Right renal pelvis (tissue), 4 donors: ENCODE measurements at places on chromosomes 12 and 14.
A peak's percentile ranks its signal among the peaks of the same experiment; 100 is the strongest.

GRCh38 chr12:80059875-80060274 is 39.5 kb upstream of the OTOGL start:
- DNase-seq = no peak

GRCh38 chr14:52917735-52918134 is 33.1 kb downstream of the FERMT2 start:
- DNase-seq = no peak

DNA sequence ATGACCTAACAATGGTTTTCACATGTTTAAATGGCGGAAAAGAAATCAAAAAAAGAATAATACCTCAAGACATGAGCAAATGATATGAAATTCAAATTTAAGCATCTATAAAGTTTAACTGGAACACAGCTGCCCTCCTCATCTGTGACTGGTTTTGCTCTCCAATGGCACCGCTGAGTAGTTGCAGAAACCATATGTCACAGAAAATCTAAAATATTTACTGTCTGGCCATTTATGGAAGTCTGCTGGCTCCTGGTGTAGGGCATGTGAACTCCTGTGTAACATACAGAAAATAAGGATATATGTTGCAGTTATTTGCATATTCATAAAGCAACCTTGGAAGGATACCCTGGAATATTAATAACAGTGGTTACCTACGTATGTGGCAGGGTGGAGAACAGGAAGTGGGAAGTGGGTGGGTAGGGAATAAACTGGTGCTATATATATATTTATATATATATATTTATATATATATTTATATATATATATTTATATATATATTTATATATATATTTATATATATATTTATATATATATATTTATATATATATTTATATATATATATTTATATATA is 48.4 kb downstream of the LTBP2 start:
- no peak for DNase-seq

DNA sequence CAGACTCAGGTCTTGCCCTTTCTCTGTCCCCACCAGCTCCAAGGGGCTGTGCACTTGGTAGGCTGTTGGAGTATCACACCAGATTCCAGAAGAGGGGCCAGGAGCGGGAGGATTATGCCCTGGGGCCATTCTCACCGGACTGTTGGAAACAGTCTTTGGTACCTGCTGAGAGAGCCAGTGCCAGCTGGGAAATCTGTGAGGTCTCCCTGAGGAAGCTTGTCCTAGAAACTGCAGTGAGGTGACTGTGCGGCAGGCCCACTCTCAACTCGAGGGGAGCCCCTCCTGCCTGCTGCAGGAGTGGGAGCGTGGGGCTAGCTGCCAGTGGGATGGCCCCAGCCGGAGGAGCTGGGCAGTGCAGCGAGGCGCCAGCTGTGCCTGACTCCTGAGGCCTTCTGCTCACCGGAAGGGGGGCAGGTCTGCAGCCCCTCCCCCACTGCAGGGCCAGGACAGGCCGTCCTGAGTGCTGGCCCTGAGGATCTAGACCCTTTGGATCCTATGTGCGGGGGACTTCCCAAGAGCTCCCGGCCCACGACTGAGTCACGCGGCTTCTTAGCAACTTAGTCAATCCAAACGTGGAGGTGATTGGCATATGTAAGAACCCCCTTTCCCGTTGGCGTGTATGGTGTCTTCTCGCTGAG is 295.2 kb downstream of the CACNA1C start:
- no peak for DNase-seq

- DNase-seq = no peak
Measured at GRCh38 chr14:99271951-99272631, at the start of gene BCL11B. TSS of gene BCL11B (minus strand) at chr14:99272197. CDS start at chr14:99271218, 979 bp downstream.

DNA sequence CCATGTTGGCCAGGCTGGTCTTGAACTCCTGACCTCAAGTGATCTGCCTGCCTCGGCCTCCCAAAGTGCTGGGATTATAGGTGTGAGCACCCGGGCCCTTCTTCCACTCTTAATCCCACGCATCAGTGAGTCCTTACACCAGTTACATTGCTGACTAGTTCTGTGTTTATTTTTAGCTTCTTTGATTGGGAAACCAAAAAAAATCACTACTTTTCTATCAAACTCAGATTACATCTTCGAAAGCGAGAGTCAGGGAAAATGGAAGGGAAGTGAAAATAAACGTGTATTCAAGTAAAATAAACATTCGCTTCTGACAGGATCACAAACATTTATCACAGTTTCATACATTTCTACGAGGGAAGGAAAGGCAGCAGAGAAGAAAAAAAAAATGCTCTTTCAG is 32.2 kb downstream of the FGD6 start:
- DNase-seq = no peak

- no peak for DNase-seq
Measured at GRCh38 chr14:72549854-72550253, 344.0 kb downstream of the DPF3 start.

GRCh38 chr12:92332552-92332951 is 186.9 kb upstream of the BTG1 start:
- no peak for DNase-seq

GRCh38 chr12:112842441-112842840 is 50.9 kb downstream of the RPH3A start:
- no peak for DNase-seq

- no peak for DNase-seq
Measured at GRCh38 chr12:38664661-38665269, 240.6 kb downstream of the CPNE8 start.

GRCh38 chr12:14884458-14884878 is 1.2 kb downstream of the MGP start:
- no peak for DNase-seq

- no peak for DNase-seq
Measured at GRCh38 chr14:102902086-102902485, 20.4 kb upstream of the AMN start.

GRCh38 chr12:102474438-102475064 is 5.8 kb downstream of the IGF1 start:
- DNase-seq = no peak

- DNase-seq = no peak
Measured at GRCh38 chr12:79524507-79525148, 166.1 kb downstream of the PAWR start.

- no peak for DNase-seq
Measured at GRCh38 chr12:68367903-68368302, 35.7 kb upstream of the MDM1 start.

- DNase-seq = no peak
Measured at GRCh38 chr12:68665016-68665569, 21.7 kb upstream of the NUP107 start.

GRCh38 chr12:94948232-94948810 is 55.2 kb downstream of the NDUFA12 start:
- no peak for DNase-seq

GRCh38 chr12:33323823-33324222 is 115.8 kb downstream of the SYT10 start:
- DNase-seq = no peak

DNA sequence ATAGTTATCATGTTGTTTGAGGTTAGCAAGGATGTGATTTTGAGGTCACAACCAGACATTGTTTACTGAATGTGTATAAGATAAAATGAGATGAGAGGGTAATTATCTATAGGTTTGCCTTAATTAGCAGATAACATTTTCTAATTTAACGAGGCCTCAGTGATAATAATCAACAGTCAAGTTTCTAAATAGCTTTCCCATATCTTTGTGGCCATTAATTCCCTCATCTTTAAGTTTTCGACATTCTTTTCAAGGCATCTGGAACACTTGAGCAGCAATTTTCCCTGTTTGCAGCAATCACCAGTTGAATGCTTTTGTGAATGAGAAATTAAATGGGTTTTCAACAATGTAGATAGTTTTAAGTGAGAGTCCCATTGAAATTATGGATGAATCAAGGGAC is 304.1 kb downstream of the SYT1 start:
- no peak for DNase-seq

GRCh38 chr14:76311079-76311758 is 64.7 kb upstream of the ESRRB start:
- DNase-seq = no peak

DNA sequence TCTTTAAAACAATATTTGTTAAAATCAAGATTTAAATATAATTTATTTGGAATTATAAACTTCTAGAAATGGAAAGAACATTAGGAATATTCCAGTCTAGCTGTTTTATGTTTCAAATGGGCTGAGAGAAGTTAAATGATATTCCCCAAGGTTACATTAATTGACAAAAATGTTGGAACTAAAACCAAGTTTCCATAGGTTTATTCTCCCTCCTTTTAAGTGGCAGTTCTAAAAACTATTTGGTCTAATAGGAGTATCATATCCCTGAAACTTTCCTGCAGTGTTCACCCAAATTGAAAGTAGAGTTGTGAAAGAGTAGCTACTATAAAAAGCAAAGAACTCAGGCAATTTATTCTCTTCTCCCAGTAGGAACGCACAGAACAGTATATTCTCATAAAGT is 1185.5 kb downstream of the LRFN5 start:
- DNase-seq = no peak

DNA sequence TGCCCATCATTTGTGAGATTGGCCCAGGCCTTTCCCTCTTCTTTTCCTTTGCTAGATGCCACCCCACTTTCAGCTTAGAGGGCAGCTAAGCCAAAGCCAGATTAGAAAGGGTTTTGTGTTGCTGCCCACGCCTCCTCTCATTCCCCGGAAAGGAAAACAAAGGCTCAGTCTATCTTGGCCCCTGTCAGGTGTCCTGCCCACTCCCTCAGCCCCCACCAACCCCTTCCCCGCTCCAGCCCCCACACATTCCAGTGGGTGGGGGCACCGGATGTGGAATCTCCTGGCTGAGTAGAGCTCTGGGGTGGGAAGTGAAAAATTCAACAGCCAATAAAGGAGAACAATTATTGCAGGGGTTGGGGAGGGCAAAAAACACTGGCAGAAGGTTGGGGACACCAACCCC is 2.2 kb downstream of the BLOC1S1 start:
- no peak for DNase-seq

DNA sequence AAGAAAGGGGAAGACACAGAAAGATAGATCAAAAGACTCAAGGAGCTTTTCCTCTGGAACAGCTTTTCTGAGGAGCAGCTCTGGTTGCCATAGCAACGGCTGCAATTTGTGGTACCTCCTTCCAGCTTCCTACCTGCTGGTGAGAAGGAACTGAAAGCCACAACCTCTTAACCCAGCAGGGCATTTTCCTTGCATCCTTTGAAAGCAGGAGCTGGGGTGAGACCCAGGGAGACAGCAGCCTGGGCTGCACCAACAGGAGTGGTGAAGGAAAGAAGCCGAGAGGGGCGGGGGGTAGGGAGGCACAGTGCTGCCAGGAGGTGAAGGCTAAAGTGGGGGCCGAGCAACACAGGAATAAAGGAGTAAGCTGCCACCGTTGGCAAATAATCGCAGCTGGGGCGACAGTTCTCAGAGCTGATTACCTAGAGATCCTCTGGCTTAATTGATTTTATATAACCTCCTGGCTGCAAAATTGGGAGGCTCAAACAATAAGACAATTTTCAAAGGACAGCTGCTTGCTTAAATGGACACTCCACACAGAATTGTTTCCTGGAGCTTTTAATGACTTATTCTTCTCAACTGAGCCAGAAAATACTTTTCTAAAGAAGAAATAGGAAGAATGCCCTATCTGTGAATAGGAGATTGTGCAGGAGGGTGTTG is 129.4 kb downstream of the RPAP3 start:
- no peak for DNase-seq

GRCh38 chr12:22410486-22410885 is 76.0 kb upstream of the ST8SIA1 start:
- no peak for DNase-seq

GRCh38 chr14:44962334-44963043 is 499 bp downstream of the TOGARAM1 start:
- DNase-seq = peak; percentile 32

DNA sequence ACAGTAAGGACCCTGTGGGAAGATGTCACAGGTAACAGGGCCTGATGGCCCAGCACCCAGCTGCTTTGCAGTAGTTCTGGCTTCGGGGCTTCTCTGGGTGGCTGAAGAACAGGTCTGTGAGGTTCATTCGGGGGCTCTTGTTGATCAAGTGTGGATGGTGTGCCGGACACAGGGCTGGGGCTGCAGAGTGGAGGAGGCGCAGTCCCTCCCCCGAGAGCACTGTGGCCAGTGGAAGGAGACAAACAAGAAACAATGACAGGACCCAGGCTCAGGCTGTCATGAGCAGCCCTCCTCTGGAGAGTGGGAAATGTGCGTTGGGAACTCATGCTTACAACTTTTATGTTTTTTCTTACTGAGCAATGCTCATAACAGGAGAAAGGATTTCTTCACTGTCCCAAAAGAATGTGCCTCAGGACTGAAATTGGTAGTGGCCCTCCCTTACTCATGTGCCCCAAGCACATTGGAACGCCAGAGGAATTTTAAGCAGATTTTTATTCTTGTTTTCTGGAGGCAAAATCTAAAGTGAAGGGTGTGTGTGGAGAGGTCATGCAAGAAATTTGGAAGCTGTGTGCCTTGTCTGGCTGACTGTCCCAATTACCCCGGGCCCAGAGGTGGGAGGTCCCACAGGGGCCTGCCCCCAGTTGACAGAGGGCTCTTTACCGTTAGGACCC is 233.8 kb downstream of the CACNA1C start:
- DNase-seq = no peak

GRCh38 chr14:88208858-88209257 is 114.2 kb downstream of the KCNK10 start:
- DNase-seq = no peak

- no peak for DNase-seq
Measured at GRCh38 chr14:89013098-89013504, 188.7 kb downstream of the TTC8 start.

DNA sequence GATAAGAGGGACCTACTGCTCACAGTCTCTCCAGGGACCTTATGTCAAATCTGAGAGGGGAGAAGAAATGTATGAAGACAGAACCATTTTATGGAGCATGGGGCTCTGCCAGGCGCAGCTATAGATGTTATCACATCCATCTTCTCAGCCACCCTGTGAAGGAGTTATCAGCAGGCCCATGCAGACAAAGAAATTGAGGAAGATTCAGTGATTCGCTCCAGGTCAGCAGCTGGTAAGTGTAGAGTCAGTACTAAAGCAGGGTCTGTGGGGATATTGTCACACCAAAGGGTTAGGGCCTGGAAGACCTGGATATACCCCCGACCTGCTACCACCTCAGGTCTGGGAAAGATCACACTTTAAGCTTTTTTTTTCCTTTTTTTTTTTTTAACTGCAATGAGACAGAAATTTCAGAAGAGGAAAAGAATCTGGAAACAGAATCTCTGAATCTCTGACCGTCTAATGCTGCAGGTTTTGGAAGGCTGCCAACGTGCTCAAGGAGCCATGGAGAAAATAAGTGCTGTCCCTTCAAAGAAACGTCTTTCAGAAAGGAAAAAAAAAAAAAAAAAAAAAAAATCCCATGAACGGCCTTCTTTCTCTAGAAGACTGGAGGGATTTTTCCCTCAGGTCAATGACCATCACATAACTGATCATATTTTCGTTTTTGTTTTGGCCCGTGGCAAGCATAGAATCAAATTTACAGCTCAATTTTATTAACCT is 73.3 kb upstream of the PLEKHG7 start:
- DNase-seq = peak; percentile 58

GRCh38 chr14:58479975-58480374 is 52.5 kb downstream of the KIAA0586 start:
- DNase-seq = no peak

- DNase-seq = no peak
Measured at GRCh38 chr14:74988993-74989392, 13.7 kb upstream of the EIF2B2 start.

GRCh38 chr12:71556875-71557274 is 106.8 kb downstream of the ZFC3H1 start:
- no peak for DNase-seq

GRCh38 chr12:79360936-79361335 is 329.8 kb downstream of the PAWR start:
- no peak for DNase-seq

GRCh38 chr12:118274066-118274465 is 98.6 kb downstream of the TAOK3 start:
- DNase-seq = no peak
